ENCODE measurements at places on chromosomes 2 and 18.

DNA sequence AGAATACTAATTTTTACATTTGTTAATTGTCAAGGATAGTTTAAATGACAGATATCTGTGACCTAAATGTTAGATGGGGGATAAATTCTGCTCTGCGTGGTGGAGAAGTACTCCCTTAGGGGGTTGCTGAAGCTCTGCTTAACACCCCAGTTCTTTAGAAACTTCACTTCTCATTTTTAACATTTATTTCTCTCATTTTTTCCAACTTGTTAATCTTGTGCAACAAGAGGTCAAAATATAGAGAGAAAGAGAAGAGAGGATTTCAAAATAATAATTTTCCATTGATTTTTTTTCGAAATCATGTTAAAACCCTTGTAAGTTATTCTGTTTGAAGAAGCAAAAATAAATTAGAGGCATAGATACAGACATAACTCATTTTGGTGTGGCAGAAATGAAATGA lies 61.3 kb upstream of the SLC8A1 start:
- DNase-seq: no peak

- DNase-seq: no peak
Measured at GRCh38 chr2:9673914-9674481, 43.2 kb upstream of the YWHAQ start.

- DNase-seq: no peak
Measured at GRCh38 chr2:190350371-190350770, 7.0 kb downstream of the INPP1 start.

GRCh38 chr2:238945433-238946150 lies 97.7 kb downstream of the TWIST2 start:
- DNase-seq: peak; percentile 32

DNA sequence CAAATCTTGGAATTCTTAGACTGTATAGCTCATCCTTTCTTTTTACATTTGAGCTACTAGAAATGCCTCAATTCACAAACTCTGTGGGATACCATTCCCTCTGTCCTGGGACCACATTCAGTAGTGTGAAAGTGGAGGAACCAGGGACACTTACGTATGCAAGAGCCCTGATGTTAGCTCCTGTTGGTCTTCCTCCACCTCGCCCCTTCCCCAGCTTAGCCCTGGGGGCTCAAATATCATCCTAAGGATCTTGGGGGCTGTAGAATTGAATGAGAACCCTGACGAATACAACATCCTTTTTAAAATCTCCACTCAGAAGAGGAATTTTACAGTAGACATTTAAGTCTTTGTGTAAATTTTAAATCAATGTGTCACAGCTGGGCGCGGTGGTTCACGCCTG lies 65.2 kb upstream of the RAPH1 start:
- peak; percentile 83 for DNase-seq

- DNase-seq: no peak
Measured at GRCh38 chr2:154693741-154694340, 4.7 kb upstream of the KCNJ3 start.

DNA sequence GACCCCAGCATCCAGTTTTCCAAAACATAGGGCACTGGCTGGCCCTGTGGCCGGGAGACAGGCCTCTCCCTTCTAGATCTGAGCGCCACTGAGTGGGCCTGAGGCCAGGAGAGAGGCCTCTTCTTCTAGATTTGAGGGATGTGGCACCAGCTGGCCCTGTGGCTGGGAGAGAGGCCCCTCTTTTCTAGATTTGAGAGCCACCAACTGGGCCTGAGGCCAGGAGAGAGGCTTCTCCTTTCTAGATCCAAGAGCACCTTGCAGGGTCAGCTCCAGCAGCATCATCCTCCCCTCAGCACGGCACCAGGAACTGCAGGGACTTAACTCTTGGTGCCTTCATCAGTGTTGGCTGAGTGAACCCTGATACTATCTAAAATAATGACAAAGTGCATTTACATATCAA lies 114.3 kb upstream of the ALKAL2 start:
- no peak for DNase-seq

DNA sequence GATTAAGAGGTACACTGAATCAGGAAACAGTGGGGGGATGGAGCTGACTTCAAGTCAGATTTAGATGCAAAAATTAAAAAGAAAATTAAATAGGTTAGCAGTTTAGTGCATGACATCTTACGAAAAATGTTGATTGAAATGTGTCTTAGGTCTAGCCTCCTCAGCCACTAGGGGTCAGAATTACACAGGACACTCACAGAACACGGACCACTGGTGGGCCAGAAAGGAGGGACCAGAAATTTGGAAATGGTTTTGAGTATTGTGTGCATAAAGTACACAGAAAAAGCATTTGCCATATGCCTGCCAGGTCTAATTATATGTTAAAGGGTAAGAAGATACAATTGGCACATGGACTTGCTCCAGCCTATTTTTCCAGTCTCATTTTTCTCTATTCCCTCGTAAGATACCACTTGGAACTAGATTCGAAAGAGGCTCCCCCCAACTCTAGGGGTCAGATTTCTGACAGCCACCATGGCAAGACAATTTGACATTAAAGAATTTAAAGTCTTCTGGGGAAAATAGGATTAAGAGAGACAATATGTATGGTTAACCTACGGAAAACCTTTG lies 550.2 kb upstream of the SETBP1 start:
- peak; percentile 18 for DNase-seq

DNA sequence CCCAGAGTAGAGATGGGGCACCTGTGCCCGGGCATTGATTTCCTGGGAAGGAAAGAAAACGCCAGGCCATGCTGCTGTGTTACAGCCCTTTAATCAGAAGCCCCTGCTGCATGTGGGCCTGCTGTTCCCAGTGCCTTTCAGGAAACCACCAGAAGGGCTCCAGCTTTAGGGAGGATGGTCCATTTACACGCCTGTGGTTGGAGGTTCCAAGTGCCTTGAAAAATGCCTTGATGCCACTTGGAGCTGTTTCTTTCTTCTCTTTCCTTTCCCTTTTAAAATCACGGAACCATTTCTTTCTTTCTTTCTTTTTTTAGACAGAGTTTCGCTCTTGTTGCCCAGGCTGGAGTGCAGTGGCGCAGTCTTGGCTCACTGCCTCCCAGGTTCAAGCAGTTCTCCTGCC lies 60.5 kb downstream of the AGAP1 start:
- DNase-seq: no peak

- no peak for DNase-seq
Measured at GRCh38 chr2:39937621-39938020, 158.6 kb upstream of the THUMPD2 start.

- DNase-seq: no peak
Measured at GRCh38 chr2:238162846-238163441, 4.2 kb downstream of the ERFE start.

GRCh38 chr2:180144338-180144813 lies 137.3 kb upstream of the CWC22 start:
- no peak for DNase-seq

- DNase-seq: no peak
Measured at GRCh38 chr2:42008241-42008921, 39.4 kb upstream of the PKDCC start.

DNA sequence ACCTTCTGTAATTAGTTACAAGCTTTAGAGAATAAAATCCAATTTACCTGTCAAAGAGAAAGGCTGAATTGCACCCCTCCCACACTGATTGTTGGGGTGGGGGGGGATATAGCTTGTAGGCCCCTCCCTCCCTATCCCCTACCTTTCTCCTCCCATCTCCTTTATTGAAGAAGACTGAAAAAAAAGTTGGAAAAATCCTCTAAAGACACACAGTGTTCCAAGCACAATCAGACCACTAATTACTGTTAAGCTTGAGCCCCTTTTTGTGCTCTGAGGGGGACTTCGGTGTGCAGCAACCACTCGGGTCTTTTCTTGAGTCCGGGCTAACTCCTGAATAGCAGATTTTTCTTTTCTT lies 43.0 kb upstream of the FZD5 start:
- no peak for DNase-seq

GRCh38 chr18:75089748-75090327 lies 119.1 kb downstream of the PTGR3 start:
- no peak for DNase-seq

GRCh38 chr2:8312221-8312620 lies 369.6 kb upstream of the ID2 start:
- no peak for DNase-seq

DNA sequence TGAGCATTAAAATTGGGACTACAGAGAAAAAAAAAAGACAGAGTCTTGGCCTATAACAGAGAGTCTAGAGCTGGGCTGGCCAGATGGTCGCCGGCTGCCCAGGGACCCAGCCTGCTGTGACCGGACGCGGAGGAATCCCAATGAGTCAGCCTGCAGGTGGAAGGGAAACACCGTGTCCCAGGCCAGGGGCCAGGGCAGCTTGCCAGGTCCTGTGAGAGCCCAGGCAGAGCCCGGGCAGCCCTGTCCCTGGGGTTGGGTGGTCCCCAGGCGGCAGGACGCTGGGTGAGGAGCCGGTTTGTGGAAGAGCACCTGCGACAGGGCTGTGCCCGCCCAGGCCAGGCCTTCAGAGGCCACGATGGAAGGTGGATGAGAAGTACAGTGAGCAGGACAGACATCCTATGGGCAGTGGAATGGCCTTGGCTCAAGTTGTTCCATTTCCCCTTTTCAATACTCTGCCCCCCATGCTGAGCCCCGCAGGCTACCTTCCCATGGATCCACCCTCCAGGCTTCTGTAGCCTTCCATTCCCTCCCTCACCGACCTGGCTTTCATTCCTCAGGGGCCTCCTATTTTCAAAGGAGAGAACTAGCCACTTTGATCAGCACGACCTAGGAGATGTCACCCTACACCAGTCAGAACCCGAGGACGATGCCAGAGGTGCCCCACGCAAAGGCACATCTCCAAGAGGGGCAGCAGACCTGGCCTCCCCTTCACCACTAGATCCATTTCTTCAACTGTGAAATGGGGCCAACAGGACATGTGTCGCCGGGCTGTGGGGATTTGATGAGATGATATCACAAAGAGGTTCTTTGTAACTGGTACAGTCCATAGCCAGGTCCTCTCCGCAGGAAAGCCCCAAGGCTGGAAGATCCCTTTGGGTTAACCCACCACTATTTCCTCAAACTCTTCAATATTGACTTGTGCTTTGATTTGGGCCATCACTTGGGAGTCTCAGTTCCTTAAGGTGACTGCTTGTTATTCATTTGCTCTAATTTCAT lies 87.5 kb downstream of the POLR1A start:
- DNase-seq: no peak

- DNase-seq: no peak
Measured at GRCh38 chr18:9617006-9617542, 2.7 kb upstream of the PPP4R1 start.

GRCh38 chr2:197926673-197927072 lies 122.3 kb downstream of the PLCL1 start:
- no peak for DNase-seq

GRCh38 chr2:166240387-166241313 lies 112.8 kb upstream of the SCN1A start:
- DNase-seq: no peak

DNA sequence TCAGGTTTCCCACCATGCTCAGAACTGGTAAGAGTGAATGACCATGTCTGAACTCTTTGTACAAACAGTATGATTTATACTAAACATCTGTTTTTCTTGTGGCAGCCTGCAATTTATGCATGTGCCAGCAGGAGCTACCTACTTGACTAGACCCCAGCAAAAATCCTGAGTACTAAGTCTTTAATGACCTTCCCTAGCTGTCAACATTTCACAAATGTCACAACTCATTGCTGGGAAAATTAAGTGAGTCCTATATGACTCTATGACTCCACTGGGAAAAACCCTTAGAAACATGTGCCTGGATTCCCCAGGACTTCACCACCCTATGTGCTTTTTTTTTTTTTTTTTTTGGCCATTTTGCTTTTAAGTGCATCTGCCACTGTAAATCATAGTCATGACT lies 1225.8 kb downstream of the SUCLG1 start:
- DNase-seq: no peak

DNA sequence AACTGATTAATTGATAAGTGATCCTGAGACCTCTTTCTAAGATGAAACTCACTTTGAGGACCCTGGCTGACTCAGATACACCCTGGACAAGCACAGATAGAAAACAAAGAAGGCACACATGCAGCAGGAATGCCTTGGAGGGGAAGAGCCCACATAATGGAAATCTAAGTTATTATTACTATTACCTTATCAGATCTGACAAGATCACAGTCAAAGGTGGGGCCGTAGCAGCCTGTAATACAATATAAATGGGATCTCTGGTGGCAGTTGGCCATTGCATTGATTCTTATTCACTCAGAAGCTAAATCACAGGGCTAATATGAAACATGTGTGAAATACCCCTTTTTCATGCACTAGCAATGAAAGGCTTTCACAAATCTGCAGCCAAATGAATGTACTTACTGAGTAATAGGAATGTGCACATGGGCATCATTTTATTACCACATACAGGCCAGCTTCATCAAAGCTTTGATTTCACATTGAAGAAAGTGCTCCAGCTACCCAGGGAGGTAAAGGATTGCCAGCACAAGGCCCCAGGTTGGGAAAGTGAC lies 84.0 kb downstream of the ZBTB7C start:
- no peak for DNase-seq

- DNase-seq: no peak
Measured at GRCh38 chr2:20175931-20176330, 49.0 kb downstream of the SDC1 start.

DNA sequence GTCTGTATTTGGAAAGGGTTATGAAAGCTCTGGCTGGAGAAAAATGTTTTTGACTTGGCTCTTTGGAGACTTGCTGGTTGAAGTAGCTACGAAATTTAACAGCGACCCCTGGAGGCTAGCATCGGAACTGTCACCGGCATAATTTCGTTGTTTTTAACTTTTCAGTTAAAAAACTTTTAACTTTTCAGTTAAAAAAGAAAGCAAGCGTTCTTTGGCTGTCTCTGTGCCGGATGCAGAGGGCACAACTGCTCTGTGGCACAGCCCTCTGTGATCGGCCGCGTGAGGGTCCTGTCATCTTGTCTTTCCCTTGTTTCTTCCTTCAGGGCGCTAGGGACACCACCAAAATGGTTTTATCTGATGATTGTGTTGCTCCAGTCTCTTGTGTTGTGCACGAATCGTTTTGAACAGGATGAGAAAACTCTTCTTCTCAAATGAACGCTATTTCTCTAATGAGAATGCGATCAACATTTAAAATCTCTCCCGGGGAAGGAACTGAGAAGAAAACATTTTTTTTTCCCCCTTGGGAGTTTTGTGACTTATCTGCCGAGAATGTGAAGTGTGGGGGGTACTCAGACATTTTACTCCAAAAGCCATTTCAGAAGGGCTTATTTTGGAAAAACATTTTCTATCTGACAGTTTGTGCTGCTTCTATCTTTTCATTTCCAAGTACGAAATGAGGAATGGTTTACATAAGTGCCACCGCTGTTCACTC lies 57.1 kb downstream of the ADCYAP1 start:
- DNase-seq: no peak

GRCh38 chr2:73059106-73059505 lies 12.4 kb downstream of the SFXN5 start:
- DNase-seq: no peak

DNA sequence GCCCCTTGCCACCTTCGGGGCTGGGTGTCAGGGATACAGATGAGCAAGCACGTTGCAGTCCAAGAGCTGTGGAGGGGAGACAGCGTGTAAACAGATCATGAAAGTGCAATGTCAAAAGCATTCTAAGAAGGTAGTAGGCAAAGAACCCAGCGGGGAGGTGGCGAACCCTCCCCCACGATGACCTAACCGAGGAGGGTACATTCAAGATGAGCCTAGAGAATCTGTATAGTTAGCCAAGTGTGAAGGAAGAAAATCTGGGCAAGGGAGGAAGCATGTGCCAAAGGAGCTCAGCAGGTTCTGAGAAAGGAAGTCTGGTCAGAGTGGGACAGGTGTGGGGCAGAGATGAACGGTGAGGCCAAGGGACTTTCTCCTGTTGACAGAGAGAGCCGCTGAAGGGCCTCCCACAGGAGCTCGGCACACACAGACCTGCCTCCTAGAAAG lies 106.9 kb downstream of the SP3 start:
- DNase-seq: no peak

Data from NT2/D1 (cell line).